ENCODE measurements at places on chromosomes 16 and 17. TPM values are rescaled to one million over a fixed set of nuclear protein-coding genes. Genes with fewer than 3 reads are reported as not detected.

GDPD3 gene
- 0.30 TPM for total RNA-seq

SLC38A8 gene
- not detected for total RNA-seq

ZP2 gene
- not detected for total RNA-seq

WNK4 gene
- total RNA-seq = 27.3 TPM

ZNF423 gene
- total RNA-seq = not detected

KRTAP1-5 gene
- not detected for total RNA-seq

WDR81 gene
- 26.5 TPM for total RNA-seq

UBB gene
- 1,720 TPM for total RNA-seq

EFCAB13 gene
- total RNA-seq = 8.4 TPM

ALOXE3 gene
- not detected for total RNA-seq

HOXB6 gene
- total RNA-seq = 11.9 TPM

TBC1D3 gene
- total RNA-seq = not detected

PRSS8 gene
- not detected for total RNA-seq

CLEC19A gene
- not detected for total RNA-seq

ZNF200 gene
- total RNA-seq = 15.4 TPM

SOX15 gene
- 0.60 TPM for total RNA-seq

KRT36 gene
- not detected for total RNA-seq

CACNA1G gene
- 0.05 TPM for total RNA-seq

C17orf67 gene
- 1.2 TPM for total RNA-seq

MYCBPAP gene
- 2.0 TPM for total RNA-seq

KCNJ16 gene
- total RNA-seq = not detected

RNF222 gene
- total RNA-seq = not detected

GEMIN4 gene
- total RNA-seq = 30.9 TPM

NPIPA2 gene
- total RNA-seq = 4.7 TPM

SEPTIN12 gene
- total RNA-seq = 0.08 TPM

FGF11 gene
- total RNA-seq = 0.98 TPM

CFAP97D1 gene
- total RNA-seq = not detected

DUSP3 gene
- 19.1 TPM for total RNA-seq

CCL4 gene
- total RNA-seq = not detected

CIITA gene
- total RNA-seq = 21.2 TPM

TMC8 gene
- total RNA-seq = 0.11 TPM

LGALS9 gene
- total RNA-seq = 0.11 TPM

UMOD gene
- not detected for total RNA-seq

GCGR gene
- total RNA-seq = not detected

AGRP gene
- total RNA-seq = not detected

EPOP gene
- 8.9 TPM for total RNA-seq

IRX3 gene
- total RNA-seq = 10.0 TPM

SHCBP1 gene
- 35.2 TPM for total RNA-seq

CDH11 gene
- 1.1 TPM for total RNA-seq

SOX8 gene
- 0.87 TPM for total RNA-seq

CLEC18B gene
- total RNA-seq = 3.9 TPM

NPB gene
- total RNA-seq = 0.11 TPM

TMEM114 gene
- total RNA-seq = not detected

ABCC6 gene
- total RNA-seq = 1.8 TPM

KRTAP4-9 gene
- not detected for total RNA-seq

ARHGAP44 gene
- total RNA-seq = 4.5 TPM

HCRT gene
- total RNA-seq = not detected

KRTAP4-5 gene
- total RNA-seq = not detected

ACSM2A gene
- total RNA-seq = not detected

NEK8 gene
- 2.7 TPM for total RNA-seq

MCRIP2 gene
- total RNA-seq = 54.2 TPM

SLC16A13 gene
- total RNA-seq = 0.53 TPM

OR2C1 gene
- total RNA-seq = not detected

KRTAP1-3 gene
- not detected for total RNA-seq

C1QTNF8 gene
- not detected for total RNA-seq

Measured in A375 (cell line).